NCI-H1436 (cell line): ENCODE measurements at places on chromosomes 1 and 21.

DNA sequence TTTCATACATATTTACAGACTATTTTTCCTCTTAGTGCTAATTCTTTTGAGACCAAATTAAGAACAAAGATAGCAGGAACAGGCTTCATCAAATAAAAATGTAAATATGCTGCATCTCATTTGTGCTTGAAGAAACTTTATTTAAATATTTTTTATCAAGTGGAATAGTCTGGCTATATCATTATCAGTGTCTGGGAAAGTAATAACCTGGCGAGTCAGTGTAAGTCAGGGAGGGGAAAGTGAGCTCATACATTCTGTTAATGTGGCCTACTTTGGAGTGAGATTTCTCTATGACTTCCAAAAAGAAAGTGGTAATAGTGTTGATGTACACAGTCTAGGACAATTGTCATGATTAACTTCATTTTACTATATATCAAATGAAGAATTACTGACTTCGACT is 1045.1 kb downstream of the ADGRL2 start:
- no peak for DNase-seq

DNA sequence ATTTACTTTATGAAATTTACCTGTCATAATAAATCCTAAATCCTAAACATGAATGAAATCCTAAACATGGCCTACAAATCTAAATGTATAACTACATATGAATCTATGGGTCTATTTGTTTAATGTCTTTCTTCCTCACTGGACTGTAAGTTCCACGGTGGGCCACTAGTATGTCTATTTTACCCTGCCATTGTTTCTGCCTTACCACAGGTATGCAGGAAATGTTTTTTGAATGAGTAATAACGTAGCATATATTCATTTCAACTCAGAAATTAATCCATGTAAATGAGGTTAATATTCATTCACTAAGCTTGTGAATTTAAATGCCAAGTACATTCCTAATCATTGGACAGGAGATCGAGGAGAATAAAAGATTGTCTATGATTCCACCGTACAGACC is 35.3 kb downstream of the B3GALNT2 start:
- DNase-seq = no peak

GRCh38 chr1:153939476-153939875 is 7.0 kb downstream of the DENND4B start:
- no peak for DNase-seq

DNA sequence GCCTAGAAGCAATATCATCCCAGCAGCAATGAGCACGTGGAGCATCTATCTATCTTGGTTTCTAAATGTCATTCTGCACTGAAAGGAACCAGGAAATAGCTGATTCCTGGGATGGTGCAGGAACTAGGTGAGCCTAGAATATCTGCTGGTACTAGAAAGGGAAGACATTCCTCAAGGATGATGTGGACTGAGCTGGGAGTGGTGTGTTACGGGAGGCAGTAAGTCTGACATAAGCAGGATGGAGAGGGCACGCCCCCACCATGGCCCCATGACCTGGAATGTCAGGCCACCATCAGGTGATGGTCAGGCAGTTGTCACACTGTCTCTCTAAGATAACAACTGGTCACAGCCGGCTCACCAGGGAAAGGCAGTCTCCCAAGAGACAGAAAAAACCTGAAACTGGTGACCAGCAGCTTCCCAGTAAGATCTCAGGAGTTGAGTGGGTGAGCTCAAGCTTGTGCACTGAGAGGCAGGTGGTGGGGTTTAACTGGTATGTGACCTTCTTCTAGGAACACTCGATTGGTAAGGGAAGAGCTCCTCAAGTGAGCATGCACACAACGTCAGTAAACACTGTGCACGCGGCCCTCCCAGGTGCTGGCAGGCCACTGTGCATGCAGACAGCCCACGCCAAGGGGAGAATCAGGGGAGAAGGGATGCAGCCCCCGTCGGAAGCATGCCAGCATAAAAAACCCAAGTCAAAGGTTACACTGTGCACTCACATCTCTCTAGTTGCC is 148.7 kb downstream of the ADSS2 start:
- DNase-seq = no peak
